ENCODE measurements at places on chromosomes 6 and 20. TPM values are rescaled to one million over a fixed set of nuclear protein-coding genes. Genes with fewer than 3 reads are reported as not detected.

GRCh38 chr6:35087361-35088280, 53.5 kb downstream of the TCP11 start:
- no peak for DNase-seq

GRCh38 chr6:108452711-108453195, 108.0 kb upstream of the FOXO3 start:
- DNase-seq: no peak

The DEFB124 gene
- not detected for polyA plus RNA-seq

GRCh38 chr20:10648651-10649050, 25.1 kb downstream of the JAG1 start:
- DNase-seq: no peak

- no peak for DNase-seq
Observed at GRCh38 chr6:157033428-157034140, 256.4 kb downstream of the ARID1B start.

- no peak for DNase-seq
Observed at GRCh38 chr6:33722103-33722623, 10.7 kb upstream of the UQCC2 start.

The PTPRK gene
- 43.4 TPM for polyA plus RNA-seq

DNA sequence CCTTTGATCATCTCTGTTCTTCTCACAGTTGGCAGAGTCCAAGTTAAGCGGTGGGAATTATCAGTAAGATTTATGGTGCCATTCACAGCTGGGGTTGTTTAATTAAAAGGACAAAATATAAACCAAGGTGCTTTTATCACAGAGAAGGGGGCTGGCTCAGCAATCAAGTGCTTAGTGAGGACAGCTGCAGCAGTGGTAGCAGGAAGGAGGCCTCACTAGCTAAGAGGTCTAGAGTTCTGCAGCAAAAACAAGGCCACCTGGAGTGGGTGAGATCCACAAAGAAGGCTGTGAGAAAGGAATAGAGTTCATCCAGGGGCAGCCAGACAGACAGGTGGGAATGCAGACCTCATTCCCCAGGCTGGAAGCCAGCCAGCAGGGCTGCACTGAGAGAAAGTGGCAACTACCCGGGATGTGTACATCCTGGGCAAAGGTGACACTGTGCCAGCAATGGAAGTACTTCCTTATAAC, 37.1 kb downstream of the PIGU start:
- DNase-seq: no peak

The EYA4 gene
- not detected for polyA plus RNA-seq

- DNase-seq: no peak
Observed at GRCh38 chr6:3873051-3873450, 23.9 kb downstream of the FAM50B start.

The DBNDD2 gene
- polyA plus RNA-seq: 1.1 TPM

The BPIFB4 gene
- polyA plus RNA-seq: not detected

The DCBLD1 gene
- 0.65 TPM for polyA plus RNA-seq

DNA sequence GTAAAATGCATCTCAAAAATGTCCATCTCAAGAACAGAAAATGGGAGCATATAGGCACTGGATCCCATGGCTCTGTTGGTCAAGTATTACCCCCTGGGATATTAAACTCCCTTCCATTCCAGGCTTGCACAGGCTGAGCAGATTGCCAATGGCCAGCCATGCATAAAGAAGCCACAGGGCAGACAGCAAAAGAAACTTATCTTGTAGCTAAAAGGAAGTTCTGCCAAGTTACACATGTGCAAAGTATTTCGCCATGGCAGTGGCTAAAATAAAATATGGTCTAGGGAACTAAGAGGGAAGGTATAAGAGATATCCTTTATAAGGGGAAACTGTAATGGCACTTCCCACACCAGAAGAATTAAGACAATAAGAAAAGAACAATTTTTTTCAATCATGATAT, 415.6 kb upstream of the BTBD3 start:
- no peak for DNase-seq

GRCh38 chr20:8076306-8077136, 55.5 kb upstream of the PLCB1 start:
- no peak for DNase-seq

DNA sequence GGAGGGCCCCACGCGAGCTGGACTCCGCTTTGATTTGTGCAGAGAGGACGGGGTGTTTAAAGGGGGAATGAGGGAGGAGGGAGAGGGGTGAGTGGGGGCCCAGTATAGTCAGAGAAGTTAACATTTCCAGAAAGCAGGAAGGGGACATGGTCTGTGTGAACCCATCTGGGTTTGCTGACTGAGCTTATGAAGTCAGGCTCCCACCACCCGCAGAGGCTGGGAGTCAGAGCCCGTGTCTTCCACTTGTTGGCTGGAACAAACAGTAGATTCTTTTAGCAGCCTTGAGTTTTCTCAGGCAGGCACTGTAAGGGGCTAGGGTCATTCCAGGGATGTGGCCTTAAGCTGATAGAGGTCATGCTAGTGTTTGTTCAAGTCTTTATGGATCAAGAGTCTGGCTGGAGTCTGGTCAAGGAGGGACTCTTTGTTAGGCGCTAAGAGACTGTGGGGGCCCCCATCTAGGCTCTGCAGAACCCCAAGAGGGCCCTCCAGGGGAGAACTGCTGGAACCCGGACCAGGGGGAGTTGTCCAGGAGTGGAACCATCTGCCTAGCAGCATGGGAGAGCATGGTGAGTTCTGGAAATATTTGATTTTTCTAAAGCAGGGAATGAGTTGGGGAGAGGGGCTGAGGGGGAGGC, 31.1 kb upstream of the FOXQ1 start:
- DNase-seq: no peak

DNA sequence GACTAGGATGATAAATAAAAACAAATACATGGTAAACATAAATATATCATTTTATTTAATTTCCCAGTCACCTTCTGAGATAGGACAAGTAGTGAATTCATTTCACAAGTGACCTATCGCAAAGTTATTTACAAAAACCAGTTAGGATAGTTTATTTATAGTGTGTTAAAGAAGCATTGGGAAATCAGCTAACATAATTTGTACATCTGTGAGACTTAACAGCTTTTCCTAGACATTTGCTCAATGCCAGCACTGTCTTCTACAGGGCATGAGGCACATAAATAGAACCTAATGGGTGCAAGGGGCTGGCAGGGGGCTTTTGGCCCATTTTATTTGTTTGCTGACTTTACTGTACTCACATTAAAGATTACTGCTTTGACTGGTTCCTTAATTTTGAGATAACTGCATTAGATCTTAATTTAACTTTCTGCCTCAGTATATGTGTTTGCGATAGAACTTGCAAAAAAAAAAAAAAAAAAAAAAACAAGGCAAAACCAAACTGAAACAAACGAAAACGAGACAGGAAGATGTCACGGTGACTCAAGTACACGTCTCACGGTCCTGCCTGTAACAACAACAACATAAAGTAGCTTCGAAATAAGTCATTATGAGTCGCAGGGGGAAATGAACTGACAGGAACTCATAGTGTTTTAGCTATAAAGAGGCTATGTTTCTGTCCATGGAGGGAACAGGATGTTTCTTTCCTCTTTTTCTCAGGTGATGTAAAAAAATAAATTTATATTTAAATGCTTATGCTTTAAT, 133.7 kb upstream of the GMDS start:
- DNase-seq: no peak

The CDH22 gene
- polyA plus RNA-seq: not detected

- DNase-seq: no peak
Observed at GRCh38 chr6:25062070-25062811, 126.5 kb upstream of the RIPOR2 start.

The TUBB1 gene
- polyA plus RNA-seq: 16.4 TPM

GRCh38 chr6:12842114-12842513, 125.5 kb downstream of the PHACTR1 start:
- DNase-seq: no peak

The ARMC12 gene
- polyA plus RNA-seq: not detected

The FABP7 gene
- polyA plus RNA-seq: not detected

The TBC1D32 gene
- 4.0 TPM for polyA plus RNA-seq

- no peak for DNase-seq
Observed at GRCh38 chr20:1997483-1998192, 3.8 kb upstream of the PDYN start.

The CASS4 gene
- polyA plus RNA-seq: 0.46 TPM

The RGS17 gene
- not detected for polyA plus RNA-seq

The GLP1R gene
- polyA plus RNA-seq: not detected

DNA sequence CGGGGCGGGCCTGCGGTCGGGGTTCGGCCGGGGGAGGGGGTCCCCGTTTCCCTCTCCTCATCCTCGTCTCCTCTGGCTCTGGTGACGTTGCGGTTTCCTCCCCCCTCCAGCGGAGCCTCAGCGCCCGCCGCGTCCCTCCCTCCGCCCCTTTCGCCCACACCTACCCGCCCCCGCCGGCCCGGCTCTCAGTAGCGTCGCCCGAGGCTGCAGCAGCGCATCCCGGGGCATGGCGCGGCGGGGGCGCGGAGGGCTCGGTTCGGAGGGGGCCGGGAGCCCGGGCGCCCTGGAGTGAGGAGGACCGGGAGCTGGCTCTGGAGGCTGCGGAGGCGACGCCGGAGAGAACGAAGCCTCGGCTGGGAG, at the start of gene DSE:
Gene DSE (plus strand): TSS at position 188 of the 360 bp plus-strand sequence. CDS start 28,304 bp downstream, outside the sequence.
- DNase-seq: peak; percentile 60

GRCh38 chr6:28161410-28162079, 19.9 kb downstream of the ZKSCAN8 start:
- peak; percentile 59 for DNase-seq

DNA sequence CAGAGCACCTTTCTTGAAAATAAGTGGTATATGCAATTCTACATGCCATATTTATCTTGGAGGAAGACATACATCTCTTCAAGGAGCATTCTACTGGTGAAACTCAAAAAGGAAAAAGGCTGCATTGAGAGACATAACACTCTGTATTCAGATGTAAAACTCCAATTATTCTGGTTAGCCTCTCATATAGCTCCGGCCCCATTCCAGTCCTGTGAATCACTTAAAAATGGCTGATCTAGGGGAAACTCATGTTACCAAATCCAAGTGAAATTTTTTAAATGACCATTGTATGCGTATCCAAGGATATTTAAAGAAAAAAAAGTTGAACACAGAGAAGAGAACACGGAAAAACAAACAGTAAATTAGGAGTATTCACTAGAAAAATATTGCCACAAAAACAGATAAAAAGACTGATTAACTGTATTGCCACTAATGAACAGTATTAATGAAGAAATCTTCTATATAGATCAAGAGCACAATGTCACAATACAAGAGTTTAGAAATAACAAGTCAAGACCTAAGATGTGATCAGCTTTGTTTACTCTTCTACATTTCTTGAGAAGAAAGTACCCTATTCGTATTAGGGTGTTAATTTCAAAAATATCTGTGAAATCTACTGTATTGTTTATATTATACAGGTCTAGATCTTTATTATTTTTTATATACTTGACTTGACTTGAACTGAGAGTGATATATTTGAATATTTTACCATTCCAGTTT, 124.5 kb upstream of the GJE1 start:
- DNase-seq: no peak

The ANGPT4 gene
- not detected for polyA plus RNA-seq

DNA sequence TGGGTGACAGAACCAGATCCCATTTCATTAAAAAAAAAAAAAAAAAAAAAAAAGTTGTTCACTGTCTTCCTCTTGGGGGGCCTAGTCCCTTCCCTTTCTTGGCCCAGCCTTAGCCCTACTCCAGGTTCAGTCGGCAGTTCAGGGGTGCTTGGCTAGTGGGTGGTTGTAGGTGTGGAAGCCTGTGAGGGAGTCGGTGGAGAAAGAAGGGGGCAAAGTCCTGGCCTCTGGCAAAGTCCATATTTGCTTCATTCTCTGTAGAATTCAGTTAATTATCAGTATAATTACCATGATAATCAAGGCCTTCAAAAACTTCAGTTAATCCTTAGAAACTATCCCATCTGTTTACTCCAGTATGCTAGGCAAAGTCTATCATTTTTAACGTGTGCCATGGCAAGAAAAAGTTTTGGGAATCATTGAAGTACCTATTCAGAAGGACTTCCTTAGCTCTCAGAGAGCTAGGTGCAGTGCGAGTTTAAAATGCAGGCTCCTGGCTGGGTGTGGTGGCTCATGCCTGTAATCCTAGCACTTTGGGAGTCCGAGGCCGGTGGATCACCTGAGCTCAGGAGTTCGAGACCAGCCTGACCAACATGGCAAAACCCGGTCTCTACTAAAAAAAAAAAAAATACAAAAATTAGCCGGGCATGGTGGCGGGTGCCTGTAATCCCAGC, 205.7 kb upstream of the ARG1 start:
- DNase-seq: no peak

The DEFB115 gene
- not detected for polyA plus RNA-seq

DNA sequence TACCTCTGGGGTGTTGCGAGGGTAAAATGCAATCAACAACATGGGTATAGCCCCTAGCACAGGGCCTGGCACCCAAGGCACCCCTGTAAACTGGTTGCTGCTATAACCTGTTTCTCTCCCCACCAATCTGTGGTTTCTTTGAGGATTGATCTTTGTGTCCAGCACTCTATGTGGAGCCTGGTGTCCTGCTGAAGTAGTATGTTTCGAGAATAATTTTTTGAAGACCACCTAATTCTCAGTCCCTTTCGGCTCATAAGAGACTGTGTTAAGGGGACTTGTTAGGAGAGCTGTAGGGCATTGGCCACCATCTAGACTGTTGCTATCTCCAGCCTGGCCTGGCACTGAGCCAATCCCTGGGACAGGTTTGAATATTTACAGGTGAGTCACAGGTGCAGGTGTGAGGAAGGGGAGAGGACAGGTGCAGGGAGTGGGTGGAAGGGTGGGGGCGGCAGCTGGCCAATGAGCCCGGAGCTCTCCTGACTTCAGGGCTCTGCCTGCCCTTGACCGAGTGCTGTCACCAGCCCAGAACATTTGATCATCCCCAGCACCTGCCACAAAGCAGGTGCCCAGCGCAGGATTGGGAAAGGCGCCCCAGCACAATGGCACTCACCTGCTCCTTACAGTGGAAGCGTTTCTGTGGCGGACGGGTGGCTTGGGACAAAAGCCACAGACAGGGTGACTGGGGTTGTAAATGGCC, 8.1 kb upstream of the C20orf144 start:
- no peak for DNase-seq

- no peak for DNase-seq
Observed at GRCh38 chr6:134910593-134910935, 39.3 kb downstream of the ALDH8A1 start.

DNA sequence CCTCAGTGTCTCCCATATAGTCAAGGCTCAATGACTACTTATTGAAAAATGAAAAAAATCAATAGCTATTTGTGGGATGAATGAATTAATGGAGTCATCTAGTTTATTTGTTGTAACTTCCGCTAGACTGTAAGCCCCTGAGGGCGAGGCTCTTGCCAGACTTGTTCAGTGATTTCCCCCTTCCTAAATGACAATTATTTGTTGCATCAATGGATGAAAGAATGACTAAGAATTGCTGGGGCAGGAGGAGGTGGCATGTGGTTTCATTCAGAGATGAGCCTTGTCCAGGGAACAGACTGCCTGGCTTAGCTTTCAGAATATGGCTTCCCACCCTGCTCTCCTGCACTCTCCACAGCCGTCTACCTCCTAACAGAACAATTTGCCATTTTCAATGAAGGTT, 1.1 kb upstream of the PRELID3B start:
- DNase-seq: peak; percentile 0

The C20orf204 gene
- not detected for polyA plus RNA-seq

- no peak for DNase-seq
Observed at GRCh38 chr6:55212156-55212555, 37.8 kb downstream of the HCRTR2 start.
